ENCODE measurements at places on chromosomes 11 and 22.

DNA sequence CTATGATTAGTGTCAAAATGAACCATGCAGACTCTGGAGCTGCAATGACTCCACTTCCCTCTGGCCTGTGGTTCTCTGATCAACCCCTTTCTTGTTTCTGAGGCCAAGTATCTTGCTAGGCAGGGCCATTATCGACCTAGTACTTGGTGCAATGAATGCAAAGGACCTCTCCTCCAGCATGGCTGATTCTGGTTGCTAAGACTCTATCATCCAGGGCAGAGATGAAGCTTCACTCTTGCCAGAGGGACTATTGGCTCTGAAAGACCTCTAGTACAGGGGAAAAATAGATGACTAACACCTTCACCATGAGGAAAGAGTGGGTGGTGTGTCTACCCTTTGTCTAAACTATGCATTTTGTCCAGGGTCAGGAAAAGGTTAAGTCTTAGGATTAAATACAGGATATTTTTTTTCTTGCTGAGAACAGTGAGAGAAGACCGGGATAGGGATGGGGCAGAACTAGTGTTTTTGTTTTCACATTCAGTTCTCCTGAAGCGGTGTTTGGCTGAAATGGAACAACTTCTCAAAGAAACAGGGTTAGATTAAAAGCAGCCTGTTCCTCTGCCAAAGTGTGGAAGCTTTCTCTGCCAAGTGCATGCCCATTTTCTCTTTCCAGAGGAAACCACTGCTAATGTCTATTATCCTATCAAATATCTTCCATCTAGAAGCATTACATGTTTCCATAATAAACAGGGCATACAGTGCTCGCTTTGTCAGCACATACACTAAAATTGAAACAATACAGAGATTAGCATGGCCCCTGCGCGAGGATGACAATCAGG lies 5.0 kb upstream of the MTFP1 start:
- H3K4me1 ChIP-seq, result peaks cover 18% of the 10 kb centered on the region
- DNase-seq, result no peak
- H3K36me3 ChIP-seq, result peaks cover 7% of the 10 kb centered on the region
- no peaks in the 10 kb centered on the region for H3K27me3 ChIP-seq
- H3K27ac ChIP-seq, result no peak overlapping the region

GRCh38 chr11:1810761-1811160 lies 24.0 kb upstream of the SYT8 start:
- H3K4me3 ChIP-seq, result no peak overlapping the region
- no peaks in the 10 kb centered on the region for H3K36me3 ChIP-seq
- H3K27ac ChIP-seq, result no peak overlapping the region
- no peaks in the 10 kb centered on the region for H3K27me3 ChIP-seq
- no peak for DNase-seq

DNA sequence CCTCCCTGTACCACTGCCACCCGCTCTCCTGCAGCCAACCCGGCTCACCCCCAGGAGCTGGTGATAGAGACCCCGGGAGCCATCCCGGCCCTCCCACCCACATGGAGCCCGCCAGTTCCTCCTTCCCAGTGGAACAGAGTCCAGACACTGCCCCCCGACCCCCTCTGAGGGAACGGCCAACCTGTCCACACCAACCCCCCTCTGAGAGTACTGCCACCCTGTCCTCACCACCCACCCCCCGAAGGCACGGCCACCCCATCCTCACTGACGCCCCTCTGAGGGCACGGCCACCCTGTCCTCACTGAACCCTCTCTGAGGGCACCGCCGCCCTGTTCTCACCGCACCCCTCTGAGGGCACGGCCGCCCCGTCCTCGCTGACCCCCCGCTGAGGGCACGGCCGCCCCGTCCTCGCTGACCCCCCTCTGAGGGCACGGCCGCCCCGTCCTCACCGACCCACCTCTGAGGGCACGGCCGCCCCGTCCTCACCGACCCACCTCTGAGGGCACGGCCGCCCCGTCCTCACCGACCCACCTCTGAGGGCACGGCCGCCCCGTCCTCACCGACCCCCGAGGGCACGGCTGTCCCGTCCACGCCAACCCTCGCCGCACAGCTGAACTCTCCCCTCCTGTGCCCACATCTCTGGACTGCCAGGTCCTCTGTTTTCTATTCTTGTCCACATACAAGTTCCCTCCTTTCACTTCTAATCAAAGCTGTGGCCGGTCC lies 18.0 kb downstream of the TOLLIP start:
- H3K27ac ChIP-seq, result no peak overlapping the region
- no peaks in the 10 kb centered on the region for H3K4me1 ChIP-seq
- peaks cover 80% of the 10 kb centered on the region for H3K36me3 ChIP-seq
- H3K27me3 ChIP-seq, result no peaks in the 10 kb centered on the region
- DNase-seq, result no peak

DNA sequence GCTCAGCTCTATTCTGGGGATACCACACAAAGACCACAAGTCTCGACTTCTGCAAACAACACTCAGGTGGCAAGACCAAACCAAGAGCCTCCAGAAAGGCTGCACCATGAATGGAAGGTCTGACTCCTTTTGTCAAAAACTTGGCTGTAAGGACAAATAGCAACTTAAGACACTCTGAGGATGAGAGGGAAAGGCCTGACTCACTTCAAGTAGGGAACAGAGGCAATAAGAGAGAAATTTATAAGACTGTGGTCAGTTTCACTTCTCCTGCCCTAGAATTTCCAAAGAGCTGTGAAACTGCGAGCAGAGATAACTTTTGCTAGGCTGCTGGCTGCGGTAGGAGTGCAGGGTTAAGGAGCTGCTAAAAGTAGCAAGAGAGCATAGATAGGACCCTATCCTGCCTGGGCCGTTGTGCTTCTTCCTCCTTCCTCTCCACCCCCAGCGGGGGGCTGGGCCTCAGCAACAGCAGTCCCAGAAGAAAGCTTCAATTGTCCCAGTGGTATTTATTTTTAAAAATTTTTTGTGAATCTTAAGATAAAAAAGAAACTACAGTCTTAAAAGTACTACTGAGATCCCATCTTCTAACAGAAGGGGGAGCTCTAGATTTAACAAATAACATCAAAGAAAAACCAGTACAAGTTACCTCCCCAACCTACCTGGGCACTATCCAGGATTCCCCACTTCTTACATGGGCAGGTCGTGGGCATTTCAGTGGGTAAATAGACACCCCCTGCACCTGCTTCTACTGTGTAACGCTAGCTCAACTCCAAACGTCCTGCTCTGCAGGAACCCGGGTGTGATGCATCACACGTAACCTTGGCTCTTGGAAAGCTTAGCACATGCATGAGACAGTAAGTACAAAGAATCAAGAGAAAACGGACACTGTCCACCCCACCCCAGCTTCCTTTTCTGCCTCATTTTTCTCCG lies 66.4 kb downstream of the SGSM3 start:
- no peak overlapping the region for H3K4me3 ChIP-seq
- H3K36me3 ChIP-seq, result peaks cover 13% of the 10 kb centered on the region
- H3K4me1 ChIP-seq, result peaks cover 10% of the 10 kb centered on the region
- H3K27me3 ChIP-seq, result no peaks in the 10 kb centered on the region
- peak overlapping the region; percentile 24 for H3K27ac ChIP-seq
- peak; percentile 65 for DNase-seq

GRCh38 chr11:2089536-2090165 lies 49.5 kb downstream of the IGF2 start:
- DNase-seq, result no peak
- no peaks in the 10 kb centered on the region for H3K27me3 ChIP-seq
- H3K4me1 ChIP-seq, result peaks cover 15% of the 10 kb centered on the region
- H3K36me3 ChIP-seq, result no peaks in the 10 kb centered on the region
- no peak overlapping the region for H3K4me3 ChIP-seq

DNA sequence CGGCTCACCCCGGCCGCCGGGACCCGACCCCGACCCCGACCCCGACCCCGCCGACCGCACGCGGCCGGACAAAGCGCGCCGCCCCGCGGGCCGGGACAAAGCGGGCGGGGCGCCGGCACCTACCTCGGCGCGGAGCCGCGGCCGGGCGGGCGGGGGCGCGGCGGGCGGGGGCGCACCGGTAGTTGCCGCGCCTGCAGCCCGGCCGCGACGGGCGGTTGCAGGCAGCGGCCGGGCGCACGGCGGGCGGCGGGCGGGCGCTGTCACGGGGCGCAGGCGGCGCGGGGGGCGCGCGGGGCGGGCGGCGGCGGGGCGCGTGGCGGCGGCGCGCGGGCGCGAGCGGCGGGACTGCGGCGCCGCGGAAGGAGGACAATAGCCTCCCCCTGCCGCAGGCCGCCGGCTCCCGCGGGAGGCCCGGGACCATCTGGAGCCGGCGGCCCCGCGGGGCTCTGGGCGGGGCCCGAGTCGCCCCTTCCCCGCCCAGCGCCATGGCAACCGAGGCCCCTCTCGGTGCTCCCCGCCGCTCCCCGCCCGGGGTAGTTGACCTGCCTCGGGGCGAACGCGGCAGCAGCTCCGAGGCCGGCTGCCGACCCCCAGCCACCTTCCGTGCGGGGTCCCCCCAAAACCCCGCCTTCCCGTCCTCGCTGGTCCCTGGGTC lies 851 bp downstream of the SPTBN2 start:
- peaks cover 5% of the 10 kb centered on the region for H3K4me1 ChIP-seq
- DNase-seq, result no peak
- no peak overlapping the region for H3K4me3 ChIP-seq
- H3K27ac ChIP-seq, result no peak overlapping the region
